ENCODE measurements at places on chromosomes 1 and 21.

GRCh38 chr21:29521872-29522271 lies 223.2 kb downstream of the BACH1 start:
- no peak for DNase-seq

GRCh38 chr1:38173848-38174247 lies 127.3 kb upstream of the POU3F1 start:
- DNase-seq: no peak

GRCh38 chr1:202951437-202951836 lies 6.7 kb downstream of the ADIPOR1 start:
- DNase-seq: no peak

- no peak for DNase-seq
Measured at GRCh38 chr21:28118570-28118969, 874.1 kb downstream of the LTN1 start.

DNA sequence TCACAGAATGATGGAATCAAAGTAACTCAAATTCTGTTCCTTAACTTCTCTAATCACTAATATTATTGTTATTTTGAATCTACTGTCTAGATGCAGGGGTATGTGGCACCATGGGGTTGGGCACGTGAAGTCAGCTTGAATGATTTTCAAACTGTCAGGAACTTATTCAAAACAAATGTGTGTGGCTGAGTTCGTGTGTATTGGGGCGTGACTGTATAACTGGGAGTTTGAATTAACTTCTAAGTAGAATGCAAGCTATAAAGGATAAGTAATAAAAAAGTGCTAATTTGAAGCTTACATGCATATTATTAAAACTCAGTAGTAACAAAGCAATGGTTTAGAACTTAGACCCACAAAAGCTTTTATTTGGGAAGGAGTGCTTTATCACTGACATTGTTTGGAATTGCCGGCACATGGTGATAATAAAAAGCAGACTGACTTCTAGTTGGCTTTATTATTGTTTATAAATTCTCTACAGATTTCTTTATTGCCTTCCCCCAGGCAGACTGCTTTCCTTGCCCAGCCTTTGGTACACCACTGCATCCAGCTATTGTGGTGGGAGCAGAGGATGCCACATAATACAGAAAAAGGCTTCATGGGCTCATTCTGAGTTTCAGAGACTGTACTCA lies 84.3 kb downstream of the TENT5C start:
- no peak for DNase-seq

DNA sequence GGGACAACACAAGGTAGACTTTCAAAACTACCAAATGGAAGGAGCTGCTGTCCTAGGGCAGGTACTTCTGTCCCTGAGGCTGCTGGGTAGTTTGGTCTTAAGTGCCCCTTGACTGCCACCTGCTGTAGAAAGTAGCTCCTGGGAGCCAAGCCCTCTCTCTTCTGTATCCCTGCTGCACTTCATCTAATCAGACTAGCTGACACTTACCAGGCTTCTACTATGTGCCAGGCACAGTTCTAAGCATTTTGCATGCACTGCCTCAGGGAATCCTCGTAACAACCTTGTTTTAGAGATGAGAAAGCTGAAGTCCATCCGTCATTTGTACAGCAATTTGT lies 15.9 kb upstream of the SRSF4 start:
- no peak for DNase-seq

GRCh38 chr1:168031627-168032026 lies 94.8 kb upstream of the MPC2 start:
- no peak for DNase-seq
